Smooth muscle cell of the brain vasculature (primary cell): ENCODE measurements at places on chromosomes 12 and 14.

GRCh38 chr12:75863533-75863932, 168.0 kb downstream of the PHLDA1 start:
- no peak for DNase-seq

- no peak for DNase-seq
Measured at GRCh38 chr12:93519859-93520258, 52.5 kb downstream of the MRPL42 start.

DNA sequence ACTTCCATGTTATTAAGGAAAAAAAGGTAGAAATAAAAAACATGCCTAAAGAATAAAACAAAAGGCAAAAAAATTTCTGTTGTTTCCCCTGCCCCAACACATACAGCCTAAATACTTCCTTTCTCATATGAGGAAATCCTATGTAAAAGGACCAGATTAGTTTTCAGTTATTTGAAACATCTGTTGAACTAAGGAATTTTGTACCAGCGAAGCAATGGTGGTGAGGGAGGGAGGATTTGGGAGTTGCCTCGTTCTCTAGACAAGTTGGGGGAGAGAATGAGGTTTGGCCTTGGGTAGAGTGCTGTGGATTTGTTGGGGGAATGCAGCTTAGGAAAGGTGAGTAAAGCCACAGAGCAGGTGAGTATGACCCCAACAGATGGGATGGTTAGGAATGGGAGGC, 141.5 kb upstream of the RFLNA start:
- no peak for DNase-seq

DNA sequence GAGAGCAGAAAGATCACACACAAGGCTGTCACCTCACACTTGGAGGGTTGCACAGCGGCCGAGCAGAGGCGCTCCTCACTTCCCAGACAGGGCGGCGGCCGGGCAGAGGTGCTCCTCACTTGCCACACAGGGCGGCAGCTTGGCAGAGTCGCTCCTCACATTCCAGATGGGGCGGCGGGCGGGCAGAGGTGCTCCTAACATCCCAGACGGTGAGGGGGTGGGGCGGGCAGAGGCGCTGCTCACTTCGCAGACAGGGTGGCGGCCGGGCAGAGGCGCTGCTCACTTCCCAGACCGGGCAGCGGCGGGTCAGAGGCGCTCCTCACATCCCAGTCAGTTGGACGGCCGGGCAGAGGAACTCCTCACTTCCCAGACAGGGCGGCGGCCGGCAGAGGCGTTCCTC, 9.1 kb downstream of the TMBIM4 start:
- DNase-seq: no peak

GRCh38 chr12:108701779-108702441, 29.4 kb downstream of the CORO1C start:
- no peak for DNase-seq

GRCh38 chr14:95531473-95531872, 3.4 kb upstream of the GLRX5 start:
- DNase-seq: no peak

DNA sequence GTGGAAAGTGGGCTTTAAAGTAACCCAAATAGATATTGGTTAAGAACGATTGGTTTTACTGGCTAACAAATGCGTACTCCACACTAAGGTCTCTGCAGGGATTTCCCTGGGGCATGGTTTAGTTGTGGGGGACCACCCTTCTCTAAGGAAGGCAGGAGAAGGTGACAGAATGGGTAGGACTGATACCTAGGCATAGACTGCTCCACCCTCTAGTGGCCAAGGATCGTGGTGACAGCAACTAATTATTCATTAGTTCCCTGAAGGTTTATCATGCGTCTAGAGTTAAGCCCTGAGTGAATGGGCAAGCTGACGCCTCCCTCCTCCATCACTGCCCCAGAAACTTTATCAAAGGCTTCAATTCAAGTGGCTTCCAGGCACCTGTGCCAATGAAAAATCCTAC, 9.1 kb downstream of the FAM181A start:
- DNase-seq: no peak

DNA sequence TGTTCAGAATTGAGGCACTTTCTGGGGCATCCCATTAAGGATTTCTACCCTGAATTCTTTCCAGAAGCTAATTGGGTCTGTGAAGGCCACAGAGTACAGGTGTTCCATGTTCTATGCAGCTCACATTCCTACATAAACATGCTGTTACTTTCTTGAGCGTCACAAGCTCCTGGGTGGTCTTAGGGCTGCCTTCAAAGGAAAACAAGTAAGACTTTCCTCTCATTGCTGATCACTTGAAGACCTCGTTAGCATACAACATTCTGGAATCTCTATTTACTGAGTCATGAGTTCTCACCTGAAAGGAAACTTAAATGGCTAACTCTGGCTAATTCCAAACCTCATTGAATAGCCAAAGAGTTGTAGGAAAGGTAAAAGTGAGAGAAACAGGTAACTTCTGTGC, 63.0 kb upstream of the HMGA2 start:
- DNase-seq: no peak

DNA sequence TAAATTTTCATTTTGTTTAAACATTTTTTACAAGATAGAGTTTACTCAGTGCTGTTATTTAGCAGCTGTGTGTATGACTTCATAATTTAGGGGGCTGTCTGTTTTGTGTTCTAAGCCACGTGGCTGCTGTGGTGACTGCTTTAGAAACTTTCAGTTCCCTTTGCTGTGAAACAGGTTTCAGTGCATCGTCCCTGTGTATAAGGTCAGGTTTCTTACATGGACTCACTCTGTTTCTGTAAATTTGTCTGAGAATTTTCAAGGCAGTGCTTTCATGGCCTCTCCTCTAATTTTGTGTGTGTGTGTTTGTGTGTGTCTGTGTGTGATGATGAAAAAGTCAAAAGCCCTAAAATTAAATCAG, 32.4 kb downstream of the BICD1 start:
- no peak for DNase-seq

DNA sequence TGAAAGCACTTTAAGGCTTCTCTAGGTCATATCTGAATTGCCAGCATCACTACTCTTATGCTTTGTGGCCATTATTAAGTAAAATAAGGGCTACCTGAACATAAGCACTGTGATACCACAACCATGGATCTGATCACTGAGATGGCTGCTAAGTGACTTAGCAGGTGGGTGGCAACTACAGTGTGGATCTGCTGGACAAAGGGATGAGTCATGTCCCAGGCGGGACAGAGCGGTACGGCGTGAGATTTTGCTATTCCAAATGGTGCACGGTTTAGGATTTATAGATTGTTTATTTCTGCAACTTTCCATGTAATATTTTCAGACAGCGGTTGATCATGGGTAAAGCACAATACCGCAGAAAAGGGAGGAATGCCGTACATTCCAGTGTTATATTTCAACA, 39.4 kb downstream of the MLXIP start:
- DNase-seq: no peak

DNA sequence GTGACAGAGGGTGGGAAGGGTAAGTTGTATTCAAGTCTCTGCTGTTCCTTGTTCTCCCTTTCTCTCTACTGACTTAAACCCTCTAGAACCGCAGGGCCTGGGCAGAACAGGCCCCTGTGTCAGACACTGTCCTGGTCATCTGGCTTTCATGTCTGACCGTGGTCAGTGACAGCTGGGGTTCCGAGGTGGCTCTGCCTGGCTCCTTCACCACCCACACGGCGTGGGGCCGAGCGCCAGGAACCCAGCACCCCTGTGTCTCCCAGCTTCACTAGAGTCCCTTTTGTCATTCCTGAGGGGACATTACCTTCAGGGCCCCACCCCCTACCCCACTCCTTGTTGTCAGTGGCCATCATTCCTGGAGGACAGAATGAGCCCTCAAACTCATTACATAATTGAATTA, 168.9 kb downstream of the ADGRD1 start:
- no peak for DNase-seq

GRCh38 chr14:56213306-56213705, 95.1 kb downstream of the PELI2 start:
- DNase-seq: no peak

DNA sequence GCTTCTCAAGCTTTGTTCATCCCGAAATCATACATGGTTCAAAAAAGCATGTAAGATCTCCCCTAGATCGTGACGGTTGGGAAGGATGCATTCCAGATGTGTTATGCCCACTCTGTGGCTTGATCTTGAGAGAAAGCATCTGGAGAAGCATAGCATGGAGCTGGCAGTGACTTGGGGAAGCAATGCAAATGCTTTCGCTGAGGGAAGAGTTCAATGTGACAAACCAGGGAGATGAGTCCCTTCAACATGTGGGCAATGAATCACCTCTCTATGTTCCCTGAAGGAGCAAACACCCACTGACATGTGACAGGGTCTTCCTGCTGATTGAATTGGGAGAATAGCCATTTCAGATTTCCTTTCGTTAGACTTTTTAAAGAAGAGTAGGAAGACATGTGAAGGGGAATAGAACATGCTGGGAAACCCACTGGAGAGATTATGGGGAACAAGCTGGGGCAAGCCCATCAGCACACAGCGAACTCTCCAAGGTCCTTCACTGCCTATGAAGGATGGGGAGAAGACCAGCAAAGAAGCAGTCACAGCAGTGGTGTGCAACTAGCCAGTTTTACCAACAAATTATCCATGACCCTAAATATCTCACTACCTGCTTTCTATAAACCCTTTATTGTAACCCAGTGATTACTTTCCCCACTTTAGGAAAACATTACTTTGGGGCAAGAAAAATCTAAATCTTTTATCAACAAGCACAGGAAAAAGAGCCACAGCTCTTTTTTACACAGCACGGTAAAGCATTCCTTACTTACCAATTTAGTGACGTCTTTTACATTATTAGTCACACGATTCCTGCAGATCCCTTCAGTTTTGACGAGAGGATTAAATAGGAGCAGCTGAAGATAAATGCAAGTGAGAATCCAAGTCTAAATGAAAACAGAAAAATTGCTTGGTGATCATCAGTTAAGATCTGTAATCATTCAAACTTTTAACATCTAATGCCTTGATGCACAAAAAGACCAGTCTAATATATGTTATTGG, 35.0 kb downstream of the KITLG start:
- no peak for DNase-seq

DNA sequence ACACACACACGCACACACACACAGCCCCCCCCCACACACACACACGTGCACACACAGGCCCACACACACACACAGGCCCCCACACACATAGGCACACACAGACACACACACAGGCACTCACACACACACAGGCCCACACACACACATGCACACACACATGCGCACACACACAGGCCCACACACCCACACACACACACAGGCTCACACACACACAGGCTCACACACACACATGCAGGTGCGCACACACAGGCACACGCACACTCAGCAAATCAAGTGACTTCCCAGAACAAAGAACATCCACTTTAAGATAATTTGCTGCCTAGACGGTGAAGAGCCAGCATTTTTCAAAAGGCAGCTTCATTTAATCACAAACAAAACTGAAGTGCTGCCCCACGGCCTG, 78.5 kb upstream of the FBRSL1 start:
- no peak for DNase-seq

DNA sequence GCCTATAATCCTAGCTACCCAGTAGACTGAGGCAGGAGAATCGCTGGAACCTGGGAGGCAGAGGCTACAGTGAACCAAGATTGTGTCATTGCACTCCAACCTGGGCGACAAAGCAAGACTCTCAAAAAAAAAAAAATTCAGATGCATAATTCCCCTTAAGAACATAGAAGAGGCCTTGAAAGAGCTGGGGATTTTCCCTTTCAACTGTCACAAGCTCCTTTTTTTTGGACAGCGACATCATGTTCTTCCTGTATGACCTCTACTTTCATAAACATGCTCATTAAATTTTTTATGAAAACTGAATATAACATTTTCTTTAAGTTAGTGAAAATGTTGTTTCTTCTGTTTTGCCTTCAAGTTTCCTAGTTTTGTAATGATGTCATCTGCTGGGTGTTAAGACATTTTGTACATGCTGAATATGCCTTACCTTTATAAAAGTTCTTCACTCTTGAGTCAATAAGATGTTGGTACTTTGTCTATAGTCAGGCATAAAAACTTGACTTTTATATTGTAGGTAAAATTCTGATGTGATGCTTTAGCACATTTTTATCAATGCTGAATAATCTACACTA, 76.0 kb downstream of the PTHLH start:
- no peak for DNase-seq

- DNase-seq: no peak
Measured at GRCh38 chr12:4943938-4944284, 34.2 kb downstream of the KCNA1 start.

DNA sequence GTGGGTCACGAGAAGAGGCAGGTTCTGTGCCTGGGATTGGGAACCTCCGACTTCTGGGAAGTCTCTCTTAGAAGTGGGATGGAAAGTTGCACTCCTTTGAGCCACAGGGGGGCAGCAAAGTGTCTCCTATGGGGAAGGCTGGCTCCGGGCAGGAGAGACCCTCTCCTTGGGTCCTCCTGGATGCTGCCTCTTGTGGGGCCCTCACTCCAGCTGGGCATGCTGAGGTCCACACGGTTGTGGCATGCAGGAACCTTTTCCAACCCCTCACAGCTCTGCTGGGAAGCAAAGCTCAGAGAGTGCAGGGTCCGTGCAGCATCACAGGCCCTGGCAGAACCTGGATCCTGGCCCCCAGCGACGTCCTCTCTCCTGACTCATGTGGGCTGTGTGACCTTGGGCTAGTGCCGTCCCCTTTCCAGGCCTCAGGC, 17.4 kb downstream of the SDSL start:
- no peak for DNase-seq

DNA sequence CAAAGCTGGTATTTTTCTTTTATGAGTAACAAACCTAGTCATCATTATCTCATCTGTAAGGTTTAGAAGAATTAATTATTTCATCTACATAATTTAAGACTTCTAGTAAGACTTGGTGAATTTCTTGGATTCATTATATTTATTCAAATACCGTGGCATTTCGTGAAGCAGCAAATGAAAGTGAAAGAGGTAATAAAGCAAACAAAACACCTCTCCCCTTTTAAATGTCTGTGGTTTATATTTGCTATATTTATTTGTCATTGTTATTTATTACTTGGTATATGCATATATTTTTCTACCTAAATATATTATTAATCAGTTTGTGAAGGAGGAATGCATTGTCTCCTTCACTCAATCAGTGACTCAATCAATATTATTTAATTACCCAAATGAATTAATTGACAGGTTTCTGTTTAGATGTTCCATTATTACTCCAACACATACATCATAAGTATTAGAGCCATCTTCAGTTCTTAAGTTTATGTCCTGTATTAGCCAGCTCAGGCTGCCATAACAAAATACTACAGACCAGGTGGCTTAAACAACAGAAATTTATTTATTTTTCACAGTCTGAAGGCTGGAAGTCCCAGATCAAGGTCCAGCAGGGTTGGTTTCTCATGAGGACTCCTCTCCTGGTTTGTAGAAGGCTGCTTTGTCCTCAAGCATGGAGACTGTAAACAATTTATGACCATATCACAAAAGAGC, 6.6 kb downstream of the CFAP54 start:
- DNase-seq: no peak

GRCh38 chr14:51786227-51786626, 74.2 kb upstream of the GNG2 start:
- no peak for DNase-seq

GRCh38 chr14:42742084-42742483, 1135.4 kb downstream of the LRFN5 start:
- no peak for DNase-seq

GRCh38 chr14:99451234-99451633, 29.4 kb downstream of the SETD3 start:
- DNase-seq: no peak
